ENCODE measurements at places on chromosomes 1 and 21. TPM values are rescaled to one million over a fixed set of nuclear protein-coding genes. Genes with fewer than 3 reads are reported as not detected.

COG2 gene
- 20.4 TPM for total RNA-seq

TSACC gene
- 0.64 TPM for total RNA-seq

MYCL gene
- 0.32 TPM for total RNA-seq

LYSMD1 gene
- 5.3 TPM for total RNA-seq

ZNF281 gene
- 15.0 TPM for total RNA-seq

AGTRAP gene
- total RNA-seq = 39.8 TPM

All from mesenteric fat pad (tissue), 1 donor.